ENCODE measurements at places on chromosomes 12 and 14. TPM values are rescaled to one million over a fixed set of nuclear protein-coding genes. Genes with fewer than 3 reads are reported as not detected.

The HOXC10 gene
- not detected for total RNA-seq

The KRT71 gene
- total RNA-seq: not detected

The HCFC2 gene
- total RNA-seq: 10.2 TPM

The CCER1 gene
- total RNA-seq: not detected

The APOF gene
- total RNA-seq: not detected

The RERG gene
- total RNA-seq: 2.2 TPM

The RNASE1 gene
- total RNA-seq: 4.5 TPM

The IGFBP6 gene
- 25.7 TPM for total RNA-seq

The ANKRD13A gene
- 38.0 TPM for total RNA-seq

The CLEC4D gene
- not detected for total RNA-seq

The SPTB gene
- 1.7 TPM for total RNA-seq

The CISTR gene
- total RNA-seq: not detected

The CACNA2D4 gene
- 0.34 TPM for total RNA-seq

The GLIPR1L1 gene
- not detected for total RNA-seq

The M6PR gene
- 200 TPM for total RNA-seq

The BCL2L2 gene
- 23.7 TPM for total RNA-seq

The HOXC6 gene
- 0.27 TPM for total RNA-seq

The EPYC gene
- not detected for total RNA-seq

The LRFN5 gene
- total RNA-seq: 0.46 TPM

The SLC6A12 gene
- total RNA-seq: 3.1 TPM

The BCL2L14 gene
- total RNA-seq: 1.1 TPM

The FOXN4 gene
- total RNA-seq: 0.33 TPM

Measured in progenitor cell of endocrine pancreas (in vitro differentiated cells).